ENCODE measurements at places on chromosomes 12 and 14.

DNA sequence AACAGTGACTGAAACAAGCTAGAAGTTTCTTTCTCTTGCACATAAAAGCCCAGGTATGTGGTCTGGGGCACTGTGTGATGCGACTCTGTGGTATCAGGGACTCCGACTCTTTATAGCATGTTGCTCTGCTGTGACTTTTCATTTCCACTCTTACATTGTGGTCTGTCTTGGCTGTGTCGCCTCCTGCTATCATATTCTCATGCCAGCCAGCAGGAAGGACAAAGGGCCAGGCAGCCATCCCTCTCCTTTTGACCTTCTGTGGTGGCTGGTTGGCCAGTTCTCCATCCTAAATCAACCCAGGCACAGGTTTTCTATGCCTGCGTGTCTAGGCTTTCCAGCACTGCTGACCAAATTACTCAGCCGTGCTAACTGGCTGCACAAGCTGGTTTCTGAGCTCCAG, 8.0 kb downstream of the ACAD10 start:
- DNase-seq: no peak

DNA sequence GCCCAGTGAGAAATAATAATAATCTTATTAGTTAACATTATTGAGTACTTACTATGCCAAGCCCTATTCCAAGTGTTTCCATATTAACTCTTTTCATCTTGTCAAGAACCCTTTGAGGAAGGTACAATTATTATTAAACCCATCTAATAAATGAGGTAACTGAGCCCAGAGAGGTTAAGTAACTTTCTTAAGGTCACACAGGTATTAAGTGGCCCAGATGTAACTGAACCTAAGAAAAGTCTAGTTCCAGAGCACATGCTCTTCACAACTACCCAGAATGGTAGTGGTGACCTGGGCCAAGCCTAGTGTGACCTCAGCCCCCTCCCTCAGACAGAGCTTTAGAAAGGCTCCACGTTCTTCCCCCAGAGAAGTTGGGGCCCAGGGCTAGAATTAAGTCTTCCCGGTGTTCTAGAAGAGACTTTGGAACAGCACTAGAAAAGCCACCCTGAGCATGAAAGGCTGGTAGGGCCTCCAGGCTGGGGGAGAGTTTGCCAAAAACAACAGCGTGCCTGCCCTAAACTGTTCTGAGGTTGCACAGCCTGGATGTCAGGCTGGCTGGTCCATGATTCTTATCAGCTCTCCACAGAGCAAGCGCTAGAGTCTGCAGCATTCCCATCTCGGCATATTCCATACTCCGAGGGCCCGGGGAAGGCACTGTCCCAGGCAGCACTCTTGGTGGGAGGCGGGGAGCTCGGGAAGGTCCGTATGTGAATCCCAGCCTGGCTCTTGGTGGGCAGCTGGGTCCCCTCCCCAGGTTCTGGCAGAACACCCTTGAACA, 41.3 kb upstream of the CTDSP2 start:
- no peak for DNase-seq

- DNase-seq: no peak
These were observed 6.1 kb downstream of the ACSS3 start for GRCh38 chr12:81083906-81084513.

GRCh38 chr12:55724226-55724939, 4.2 kb downstream of the RDH5 start:
- peak; percentile 76 for DNase-seq

- no peak for DNase-seq
These were observed 684 bp downstream of the KANSL2 start for GRCh38 chr12:48681399-48681709.

GRCh38 chr14:74616996-74617700, 5.1 kb upstream of the LTBP2 start:
- no peak for DNase-seq

- DNase-seq: no peak
These were observed 120.8 kb downstream of the ARID2 start for GRCh38 chr12:45850302-45850701.

DNA sequence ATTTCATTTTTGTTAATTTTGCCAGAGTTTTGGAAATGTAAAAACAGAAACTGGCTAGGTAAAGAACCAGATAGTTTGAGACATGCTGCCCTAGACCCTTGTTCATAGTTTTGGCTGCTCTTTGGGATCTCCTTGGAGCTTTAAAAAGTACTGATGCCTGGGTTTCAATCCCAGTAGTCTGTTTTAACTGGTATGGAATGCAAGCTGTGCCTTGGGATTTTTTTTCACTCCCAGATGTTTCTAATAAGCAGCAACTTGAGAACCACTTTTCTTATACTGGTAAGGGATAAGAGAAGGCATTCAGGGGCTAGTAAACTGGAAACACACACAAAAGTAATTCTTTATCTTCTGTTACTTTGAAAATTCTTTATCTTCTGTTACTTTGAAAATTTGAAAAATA, 18.8 kb downstream of the SLC35F4 start:
- DNase-seq: no peak

- DNase-seq: no peak
These were observed 247.8 kb downstream of the MDGA2 start for GRCh38 chr14:47427629-47428028.

- DNase-seq: no peak
These were observed 44.1 kb downstream of the SMIM41 start for GRCh38 chr12:52123487-52124186.

GRCh38 chr12:26513363-26514043, 318.1 kb downstream of the SSPN start:
- no peak for DNase-seq

DNA sequence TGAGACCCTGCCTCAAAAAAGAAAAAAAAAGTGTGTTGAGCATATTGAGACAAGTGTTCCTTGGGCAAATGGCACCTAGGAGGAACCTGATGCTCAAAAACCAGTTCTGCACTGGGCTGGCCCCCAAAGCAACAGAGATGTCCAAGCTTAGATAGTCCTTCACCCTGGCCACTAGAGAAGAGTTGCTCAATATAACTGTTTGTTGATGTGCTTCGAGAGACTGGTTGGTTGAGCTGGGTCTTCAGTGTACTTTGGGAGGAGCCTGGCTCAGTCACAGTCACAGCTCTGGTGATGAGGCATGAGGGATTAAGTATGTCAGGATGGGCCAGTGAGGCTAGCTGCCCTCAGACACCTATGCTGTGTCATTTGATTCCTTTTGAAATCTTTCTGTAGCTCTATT, 38.0 kb downstream of the SLC2A14 start:
- DNase-seq: no peak

GRCh38 chr14:90517076-90517841, 120.4 kb downstream of the CALM1 start:
- no peak for DNase-seq

- DNase-seq: no peak
These were observed 160.7 kb downstream of the ETV6 start for GRCh38 chr12:11810206-11810545.

DNA sequence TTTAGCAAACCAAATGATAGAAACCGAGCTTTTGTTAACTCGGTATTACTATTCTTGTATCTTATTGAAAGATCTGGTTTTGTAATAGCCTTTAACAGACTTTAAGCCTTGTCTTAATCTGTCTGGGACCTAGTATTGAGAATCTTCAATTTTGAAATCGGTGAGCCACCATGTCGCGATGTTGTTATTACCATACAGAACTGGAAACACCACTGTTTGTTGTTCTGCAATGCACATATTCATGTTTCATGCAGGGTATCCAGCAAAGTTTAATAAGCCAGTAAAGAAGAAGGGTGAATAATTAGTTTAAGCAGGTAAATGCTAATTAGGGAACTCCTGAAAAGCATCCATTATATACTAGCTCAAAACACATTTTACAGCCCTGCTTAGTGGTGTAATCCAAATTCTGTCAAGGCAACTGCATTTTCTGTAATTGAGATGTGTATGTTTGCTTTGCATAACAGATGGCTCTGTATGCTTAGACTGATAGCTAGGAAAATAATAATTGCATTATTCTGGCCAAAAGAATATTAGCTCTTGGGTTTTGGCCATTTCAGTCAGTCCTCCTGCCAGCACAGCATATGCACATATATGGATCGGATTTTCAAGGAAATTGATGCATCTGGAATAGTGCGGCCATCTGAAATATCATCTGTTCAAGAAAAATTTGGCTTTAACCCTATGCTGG, 389.2 kb downstream of the EGLN3 start:
- DNase-seq: no peak

- no peak for DNase-seq
These were observed 9.4 kb downstream of the COX16 start for GRCh38 chr14:70350078-70350477.

DNA sequence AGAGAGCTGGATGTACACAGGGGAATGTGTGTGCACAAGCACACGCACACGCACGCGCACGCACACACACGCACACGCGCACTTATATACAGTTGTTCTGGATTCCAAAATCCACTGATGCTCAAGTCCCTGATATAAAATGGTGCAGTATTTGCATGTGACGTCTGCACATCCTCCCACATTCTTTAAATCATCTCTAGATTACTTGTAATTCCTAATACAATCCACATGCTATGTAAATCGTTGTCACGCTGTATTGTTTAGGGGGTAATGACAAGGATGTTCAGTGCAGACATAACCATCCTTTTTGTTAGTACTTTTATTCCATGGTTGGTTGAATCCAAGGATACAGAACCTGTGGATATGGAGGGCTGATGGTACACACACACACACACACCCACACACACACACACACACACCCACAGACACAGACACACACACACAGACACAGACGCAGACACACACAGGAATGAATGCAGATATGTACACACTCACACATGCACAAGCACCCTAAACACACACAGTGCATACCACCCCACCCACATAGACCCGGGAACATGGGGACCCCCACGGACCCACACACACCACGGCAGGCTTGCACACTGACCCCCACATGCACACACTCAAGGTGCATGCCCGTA, 188.5 kb upstream of the PRMT8 start:
- DNase-seq: no peak

DNA sequence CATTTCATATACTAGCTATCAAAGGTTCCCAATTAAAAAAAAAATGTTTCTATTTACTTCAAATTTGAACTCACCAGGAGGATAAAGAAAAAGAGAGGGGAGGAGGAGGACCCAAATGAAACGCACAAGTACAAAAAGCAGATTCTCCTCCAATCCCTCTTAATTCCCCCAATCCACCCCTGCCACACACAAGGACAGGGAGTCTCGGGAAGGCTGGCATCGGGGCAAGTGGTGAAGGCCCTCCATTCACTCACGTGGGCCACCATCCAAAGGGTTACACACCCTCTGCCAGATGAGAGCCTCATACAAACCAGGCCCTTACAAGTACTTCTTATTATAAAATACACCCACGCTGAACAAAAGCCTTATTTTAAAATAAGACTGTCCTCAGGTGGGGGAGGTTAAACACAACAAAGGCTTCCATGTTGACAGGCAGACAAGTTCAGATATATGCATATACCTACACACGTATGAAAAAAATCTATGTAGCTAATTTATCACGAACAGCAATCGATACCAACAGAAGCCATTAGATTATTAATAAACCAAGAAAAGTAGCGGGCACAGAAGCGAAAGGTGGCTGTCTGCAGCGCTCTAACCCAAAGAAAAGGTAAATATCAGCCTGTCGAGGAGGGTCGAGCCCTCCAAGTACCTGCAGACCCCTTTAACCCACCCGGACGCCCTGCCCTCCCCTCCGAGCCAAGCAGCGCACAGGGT, 1.5 kb downstream of the ATP2B1 start:
- peak; percentile 25 for DNase-seq

GRCh38 chr12:79778802-79779448, 88.2 kb upstream of the PAWR start:
- DNase-seq: no peak

- DNase-seq: no peak
These were observed 210.4 kb downstream of the EXOC5 start for GRCh38 chr14:57058319-57058718.

DNA sequence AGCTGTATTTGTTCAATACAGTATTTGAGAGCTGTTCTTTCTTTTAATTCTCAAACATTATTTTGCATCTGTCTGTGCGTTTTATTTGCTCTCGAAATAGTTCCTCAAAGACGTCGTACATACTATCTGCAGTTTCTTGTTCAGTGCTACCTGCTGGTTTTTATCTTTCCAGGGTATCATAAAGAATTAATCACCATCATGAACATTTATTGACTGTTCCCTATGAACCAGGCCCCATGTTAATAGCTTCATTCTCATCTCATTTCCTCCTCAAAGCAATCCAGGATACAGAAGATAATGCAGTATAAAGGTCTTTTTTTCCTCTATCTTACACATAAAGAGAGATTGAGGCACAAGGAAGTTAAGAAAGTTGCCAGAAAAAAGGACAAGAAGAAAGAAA, 211.8 kb downstream of the DACT1 start:
- no peak for DNase-seq

DNA sequence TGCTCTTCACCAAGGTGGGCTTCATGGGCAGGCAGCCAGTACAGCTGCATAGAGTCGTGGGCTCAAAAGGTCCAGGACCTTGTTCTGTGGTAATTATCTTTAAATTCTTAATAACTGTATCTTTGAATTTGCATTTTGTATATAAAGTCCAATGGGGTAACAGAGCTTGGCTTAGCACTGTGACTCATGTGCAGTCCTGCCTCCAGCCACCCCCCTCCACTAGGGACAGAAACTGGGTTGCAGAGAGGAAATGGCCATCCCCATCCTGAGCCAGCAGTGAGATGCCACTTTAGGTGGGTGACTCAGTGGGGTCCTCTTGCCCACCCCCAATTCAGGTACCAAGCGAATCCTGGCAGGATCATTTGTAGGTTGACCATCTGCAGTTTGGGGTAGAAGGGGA, 48.1 kb downstream of the EPS8 start:
- DNase-seq: no peak

DNA sequence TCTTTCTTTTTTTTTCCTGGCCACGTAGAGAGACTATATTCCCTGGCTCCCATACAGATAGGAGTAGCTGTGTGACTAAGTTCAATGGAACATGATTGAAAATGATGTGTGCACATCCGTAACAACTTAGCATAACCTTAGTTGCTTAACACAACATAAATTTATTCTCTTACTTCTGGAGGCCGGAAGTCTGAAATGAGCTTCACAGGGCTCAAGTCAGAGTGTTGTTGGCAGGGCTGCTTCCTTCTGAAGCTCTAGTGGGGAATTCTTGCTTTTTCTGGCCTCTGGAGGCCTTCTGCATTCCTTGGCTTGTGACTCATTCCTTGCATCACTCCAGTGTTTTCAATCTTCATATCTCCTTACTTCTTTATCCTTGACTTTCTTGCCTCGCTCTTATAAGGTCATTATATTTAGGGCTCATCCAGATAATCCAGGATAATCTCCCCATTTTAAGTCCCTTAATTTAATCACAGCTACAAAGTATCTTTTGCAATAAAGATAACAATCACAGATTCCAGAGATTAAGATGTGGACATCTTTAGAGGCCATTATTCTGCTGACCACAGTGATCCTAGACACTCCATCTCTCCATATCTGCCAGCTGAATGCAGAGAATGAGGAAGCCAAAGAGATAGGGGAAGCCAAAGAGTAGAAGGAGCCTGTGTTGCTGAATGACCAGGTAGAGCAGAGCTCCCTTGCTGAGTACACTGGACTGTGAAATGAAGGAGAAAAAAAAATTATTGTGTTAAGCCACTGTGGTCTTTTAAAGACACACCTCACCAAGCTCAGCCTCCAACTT, 21.0 kb upstream of the SNX6 start:
- peak; percentile 30 for DNase-seq

GRCh38 chr12:61687407-61687806, 572.8 kb upstream of the USP15 start:
- no peak for DNase-seq
